ENCODE measurements at places on chromosomes 2 and 18.

- peak; percentile 93 for DNase-seq
Observed at GRCh38 chr2:240624950-240625621, at the start of gene GPR35. GPR35 (plus strand) TSS chr2:240625480; CDS start chr2:240629953, 4,473 bp downstream.

DNA sequence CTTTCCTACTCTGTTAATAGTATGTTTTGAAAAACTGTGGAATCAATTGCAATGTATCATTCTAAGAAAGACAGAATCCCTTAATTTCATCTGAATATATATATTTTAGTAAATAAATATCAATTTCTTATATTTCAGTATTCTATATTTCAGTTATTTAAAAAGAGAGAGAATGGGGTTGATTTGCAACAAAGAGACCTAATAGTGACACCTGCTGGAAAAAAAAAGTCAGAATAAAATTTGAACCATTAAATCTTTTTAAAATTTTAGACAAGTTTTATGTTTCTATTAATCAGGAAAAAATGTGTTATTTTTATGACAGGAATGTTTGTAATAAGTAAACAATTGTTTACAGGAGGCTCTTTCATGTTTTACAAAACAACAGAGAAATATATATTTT lies 20.7 kb upstream of the CCNT2 start:
- no peak for DNase-seq

GRCh38 chr2:206341396-206341795 lies 66.9 kb downstream of the ZDBF2 start:
- no peak for DNase-seq

- DNase-seq = no peak
Observed at GRCh38 chr2:2641541-2642410, 310.7 kb upstream of the MYT1L start.

DNA sequence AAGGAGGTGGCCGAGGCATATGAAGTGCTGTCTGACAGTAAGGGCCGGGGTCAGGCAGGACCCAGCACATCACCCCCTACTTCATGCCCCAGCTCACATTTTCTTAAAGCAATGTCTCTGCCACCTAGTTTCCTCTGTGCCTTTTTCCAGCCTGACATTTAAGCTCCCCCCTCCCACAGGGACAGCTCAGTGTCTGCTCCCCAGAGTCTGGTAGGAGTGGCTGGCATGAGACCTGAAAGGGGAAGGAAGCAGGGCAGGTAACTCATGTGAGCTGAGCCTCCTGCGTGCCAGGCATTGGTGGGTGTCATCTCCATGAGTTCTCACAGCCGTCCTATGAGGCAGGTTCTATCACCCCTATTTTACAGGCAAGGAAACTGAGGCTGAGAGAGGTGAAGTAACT lies 1.5 kb downstream of the DNAJB2 start:
- DNase-seq = no peak

- no peak for DNase-seq
Observed at GRCh38 chr2:190311893-190312634, 7.6 kb downstream of the HIBCH start.

DNA sequence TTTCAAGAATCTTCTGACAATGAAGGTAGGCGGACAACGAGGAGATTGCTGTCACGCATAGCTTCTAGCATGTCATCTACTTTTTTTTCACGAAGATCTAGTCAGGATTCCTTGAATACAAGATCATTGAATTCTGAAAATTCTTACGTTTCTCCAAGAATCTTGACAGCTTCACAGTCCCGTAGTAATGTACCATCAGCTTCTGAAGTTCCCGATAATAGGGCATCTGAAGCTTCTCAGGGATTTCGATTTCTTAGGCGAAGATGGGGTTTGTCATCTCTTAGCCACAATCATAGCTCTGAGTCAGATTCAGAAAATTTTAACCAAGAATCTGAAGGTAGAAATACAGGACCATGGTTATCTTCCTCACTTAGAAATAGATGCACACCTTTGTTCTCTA lies 35.8 kb downstream of the MARCHF7 start:
- no peak for DNase-seq

DNA sequence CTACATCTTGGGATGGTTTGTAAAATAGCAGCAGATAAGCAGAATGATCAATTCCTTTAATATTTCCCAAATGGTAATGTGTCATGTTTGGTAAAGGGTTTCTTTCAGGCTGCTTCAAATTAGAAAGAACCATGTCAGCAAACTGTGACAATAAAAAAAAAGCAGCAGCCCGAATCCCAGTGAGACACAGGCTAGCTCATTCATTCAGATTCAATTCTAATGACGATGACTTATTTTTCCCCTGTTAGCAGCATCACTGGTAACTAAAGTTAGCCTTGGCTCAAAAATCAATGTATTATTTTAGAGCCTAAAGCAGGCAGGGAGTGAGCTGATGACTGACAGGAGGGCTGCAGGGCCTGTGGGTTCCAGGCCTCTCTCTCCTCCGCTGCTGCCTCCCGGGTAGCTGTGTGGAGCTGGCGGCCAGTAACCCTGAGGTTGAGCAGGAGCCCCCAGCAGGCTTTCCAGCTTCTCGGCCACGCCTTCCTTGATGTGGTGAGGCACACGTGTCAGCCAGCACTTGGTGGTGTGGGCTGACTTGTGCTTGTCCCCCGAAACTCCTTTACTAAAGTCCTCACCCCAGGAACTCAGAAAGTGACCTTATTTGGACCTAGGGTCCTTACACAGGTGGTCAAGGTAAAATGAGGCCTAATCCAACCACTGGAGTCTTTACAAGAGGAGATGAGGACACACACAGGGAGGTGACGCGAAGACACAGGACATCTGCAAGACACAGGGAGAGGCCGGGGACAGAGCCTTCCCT lies 120.5 kb upstream of the HS6ST1 start:
- DNase-seq = no peak

DNA sequence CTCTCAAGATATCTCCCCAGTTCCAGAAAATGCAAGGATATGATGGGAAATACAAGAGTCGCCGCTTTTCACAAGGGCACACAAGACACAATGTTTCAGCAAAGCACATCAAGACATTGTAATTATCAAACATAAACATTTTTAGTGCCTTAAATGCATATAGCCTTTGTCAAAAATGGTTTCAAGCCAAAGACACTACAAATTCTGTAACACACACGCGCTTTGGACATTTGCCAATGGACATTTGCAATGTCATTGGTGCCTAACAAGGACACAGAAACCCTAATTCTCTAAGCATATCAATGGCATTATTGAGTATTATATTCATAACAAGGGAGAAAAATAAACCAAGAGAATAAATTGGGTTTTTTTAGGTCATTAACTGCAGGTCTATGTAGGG lies 16.1 kb downstream of the ADD2 start:
- no peak for DNase-seq

- no peak for DNase-seq
Observed at GRCh38 chr2:3914241-3914640, 210.9 kb downstream of the DCDC2C start.

GRCh38 chr2:15940661-15941480 lies 521 bp downstream of the MYCN start:
- DNase-seq = peak; percentile 5

GRCh38 chr2:79984476-79984875 lies 320.1 kb downstream of the LRRTM1 start:
- DNase-seq = no peak
